Hematopoietic multipotent progenitor cell (in vitro differentiated cells): ENCODE measurements at places on chromosomes 4 and X.

DNA sequence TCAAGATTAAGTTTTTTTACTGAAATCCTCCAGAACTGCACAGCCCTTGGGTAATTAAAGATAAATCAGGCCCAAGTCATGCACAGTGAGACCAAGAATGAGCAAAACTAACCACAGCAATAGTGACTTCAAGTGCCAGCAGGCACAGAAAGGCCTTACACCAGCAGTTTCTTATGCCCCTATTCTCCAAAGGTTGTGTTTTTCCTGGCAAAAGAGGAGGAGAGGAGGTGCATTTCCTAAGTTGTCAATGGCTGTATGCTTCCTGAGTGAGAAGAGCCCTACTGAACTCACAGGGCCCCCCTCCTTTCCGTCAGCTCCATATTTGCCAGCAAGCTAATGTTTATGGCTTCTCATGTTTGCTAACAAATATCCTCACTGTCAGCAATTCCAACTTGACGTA is 418.7 kb upstream of the INTU start:
- no peak for DNase-seq

DNA sequence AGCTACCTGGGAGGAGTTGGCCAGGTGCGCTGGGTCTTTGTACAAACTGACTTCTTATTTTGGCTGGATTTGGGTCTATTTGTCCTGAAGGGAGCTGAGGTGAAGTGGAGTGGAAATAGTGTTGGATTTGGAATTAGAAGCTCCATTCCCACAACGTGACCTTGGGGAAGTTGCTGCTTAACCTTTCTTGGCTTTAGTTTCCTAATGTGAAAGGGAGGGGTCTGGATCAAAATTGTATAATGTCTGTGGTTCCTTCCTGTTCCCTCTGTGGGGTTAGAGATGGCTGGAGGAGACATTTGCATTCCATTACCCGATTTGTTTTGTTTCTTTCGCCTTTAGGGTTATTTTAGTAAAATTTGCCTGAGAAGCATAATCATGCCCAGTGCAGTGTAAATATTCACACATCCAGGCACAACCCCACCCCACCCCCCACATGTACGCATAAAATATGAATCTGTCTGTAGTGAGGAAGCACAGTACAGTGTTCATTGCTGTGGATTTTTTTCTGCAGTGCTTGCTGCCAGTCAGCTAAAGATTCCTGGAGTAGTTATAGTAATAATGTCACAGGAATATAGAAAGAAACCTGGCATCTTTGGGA is 21.5 kb downstream of the JADE1 start:
- no peak for DNase-seq

GRCh38 chr4:37001688-37002436 is 242.7 kb upstream of the NWD2 start:
- no peak for DNase-seq

- no peak for DNase-seq
Observed at GRCh38 chrX:20244931-20245330, 21.8 kb downstream of the RPS6KA3 start.

- DNase-seq = no peak
Observed at GRCh38 chr4:145213245-145213644, 32.9 kb upstream of the OTUD4 start.

- DNase-seq = no peak
Observed at GRCh38 chr4:149108626-149109025, 666.4 kb upstream of the NR3C2 start.

DNA sequence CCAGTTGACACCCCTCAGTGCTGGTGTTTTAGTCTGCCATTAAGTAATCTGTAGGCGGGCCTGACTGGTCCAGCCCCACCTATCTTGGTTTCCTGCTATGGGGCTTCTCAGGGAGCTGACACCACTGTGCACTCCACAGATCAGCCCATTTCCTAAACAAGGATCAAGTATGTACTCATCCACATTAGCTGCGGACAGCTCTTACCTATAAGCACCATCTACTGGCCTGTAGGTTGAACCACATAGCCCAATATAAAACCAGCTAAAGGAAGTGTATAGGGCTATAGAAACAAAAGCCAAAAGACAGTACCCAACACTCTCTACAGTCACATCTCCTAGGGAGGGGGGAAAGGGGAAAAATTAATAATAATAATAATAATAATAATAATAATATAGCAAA is 353.5 kb upstream of the CXorf51B start:
- DNase-seq = no peak

- DNase-seq = no peak
Observed at GRCh38 chrX:32495855-32496254, 715.5 kb downstream of the DMD start.

GRCh38 chrX:133527825-133528224 is 112.5 kb upstream of the GPC4 start:
- DNase-seq = no peak

- DNase-seq = no peak
Observed at GRCh38 chr4:128574706-128575105, 234.8 kb upstream of the JADE1 start.

GRCh38 chr4:68256284-68256683 is 10.8 kb upstream of the TMPRSS11B start:
- DNase-seq = no peak
